ENCODE measurements at places on chromosomes 6 and 20.

- DNase-seq: no peak
Measured at GRCh38 chr20:11231742-11232648, 558.2 kb upstream of the JAG1 start.

DNA sequence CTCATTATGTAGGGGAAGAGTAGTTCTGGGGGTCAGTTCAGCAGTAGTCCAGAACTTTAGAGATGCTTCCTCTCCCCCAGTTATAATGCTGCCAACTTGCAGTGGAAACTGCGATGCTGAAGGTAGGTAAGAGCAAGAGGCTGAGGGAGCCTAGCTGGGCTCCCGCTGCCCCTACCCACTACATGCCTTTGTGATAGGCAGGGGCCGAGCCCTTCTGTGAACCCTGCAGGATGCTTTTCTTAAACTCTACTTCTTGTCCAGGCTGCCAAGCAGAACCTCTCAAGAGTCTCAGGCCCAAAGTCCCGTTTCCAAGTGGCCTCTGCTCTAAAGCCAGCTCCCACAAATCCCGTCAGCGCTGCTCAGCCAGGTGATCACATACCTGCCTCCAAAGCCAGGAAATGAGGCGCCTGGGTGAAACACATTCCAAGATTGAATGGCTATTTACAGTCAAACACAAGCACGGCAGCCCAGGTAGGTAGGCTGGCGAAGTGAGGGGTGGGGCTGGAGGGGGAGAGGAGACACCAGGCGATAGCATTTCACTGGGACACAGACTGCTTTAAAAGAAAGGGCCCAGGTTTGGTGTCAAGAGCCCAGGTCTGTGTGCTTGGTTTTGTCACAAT is 150.7 kb downstream of the CD24 start:
- no peak for DNase-seq

GRCh38 chr20:51634877-51635276 is 92.4 kb upstream of the NFATC2 start:
- no peak for DNase-seq

DNA sequence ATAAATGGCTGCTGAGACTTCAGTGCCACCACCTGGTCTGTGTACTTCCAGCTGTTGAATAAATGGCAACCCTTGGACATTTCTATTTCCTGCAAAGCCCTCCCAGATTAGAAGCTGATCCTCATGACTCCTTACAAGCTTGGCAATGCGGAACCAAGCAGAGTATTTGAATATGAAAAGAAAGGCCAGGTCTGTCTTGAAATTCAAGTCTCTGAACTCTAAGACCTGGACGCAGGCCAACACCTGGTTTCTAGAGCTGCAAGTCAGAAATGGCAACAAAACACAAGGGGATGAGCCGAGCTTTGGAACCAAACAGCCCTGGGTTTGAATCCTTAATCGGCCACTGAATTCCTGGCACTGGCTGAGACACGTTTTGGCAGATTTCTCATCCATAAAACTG is 353.4 kb downstream of the PTPRT start:
- no peak for DNase-seq

- DNase-seq: no peak
Measured at GRCh38 chr6:74280130-74280692, 584.2 kb downstream of the CD109 start.

DNA sequence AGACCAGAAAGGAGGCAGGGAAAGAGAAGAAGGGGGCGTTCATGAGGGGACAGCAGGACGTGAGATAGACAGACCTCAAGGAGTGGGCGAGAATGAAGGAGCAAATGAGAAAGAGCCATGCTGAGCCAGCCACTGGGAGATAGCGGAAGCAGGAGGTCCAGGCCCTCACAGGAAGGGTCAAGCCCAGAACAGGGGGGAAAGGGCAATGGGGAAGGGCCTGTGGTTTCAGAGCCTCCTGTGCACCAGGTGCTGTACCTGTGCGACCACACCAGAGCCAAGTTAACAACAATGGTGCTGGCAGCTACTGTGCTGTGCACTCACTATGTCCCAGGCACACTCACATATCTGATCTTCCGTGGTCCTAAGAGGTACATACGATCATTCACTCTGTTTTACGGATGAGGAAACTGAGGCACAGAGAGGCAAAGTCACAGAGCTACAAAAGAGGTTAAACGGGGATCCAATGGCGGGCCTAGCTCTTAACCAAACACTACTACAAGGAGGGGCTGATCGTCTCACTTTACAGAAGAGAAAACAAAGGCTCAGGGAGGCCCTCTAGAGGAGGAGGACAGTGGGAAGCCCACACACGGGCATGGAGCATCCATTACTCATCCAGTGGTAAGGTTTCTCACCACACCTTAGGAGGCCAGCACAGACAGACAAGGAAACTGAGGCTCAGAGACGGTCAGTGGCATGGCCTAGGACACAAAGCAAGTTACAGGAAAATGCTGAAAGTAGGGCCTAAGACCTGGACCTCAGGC is 129.1 kb downstream of the PREX1 start:
- DNase-seq: no peak

DNA sequence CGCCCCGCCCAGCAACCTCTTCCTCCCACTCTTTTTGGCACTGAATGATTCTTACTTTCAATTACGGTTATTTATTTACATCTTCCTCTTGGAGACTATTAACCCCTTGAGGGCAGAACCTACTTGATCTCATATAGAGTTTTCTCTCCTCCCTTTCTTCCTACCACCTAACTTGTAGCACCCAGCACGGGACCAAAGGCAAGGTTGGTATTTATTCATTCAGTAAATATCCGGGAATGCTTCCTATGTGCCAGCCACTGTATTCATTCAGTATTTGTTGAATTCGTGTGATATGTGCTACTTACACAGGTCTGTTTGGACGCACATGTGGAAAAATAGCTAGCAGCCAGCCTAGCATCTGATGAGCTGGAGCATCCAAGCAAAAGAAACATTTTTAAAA is 1.3 kb upstream of the CNKSR3 start:
- DNase-seq: no peak
